ENCODE measurements at places on chromosomes 1 and 21. TPM values are rescaled to one million over a fixed set of nuclear protein-coding genes. Genes with fewer than 3 reads are reported as not detected.
A peak's percentile ranks its signal among the peaks of the same experiment; 100 is the strongest.

OBSCN gene
- total RNA-seq, result 22.3 TPM

GRCh38 chr1:79193211-79194079 is 186.9 kb upstream of the ADGRL4 start:
- no peak for DNase-seq
- H3K27me3 ChIP-seq, result no peaks in the 10 kb centered on the region

- peaks cover 26% of the 10 kb centered on the region for H3K36me3 ChIP-seq
- no peak overlapping the region for H3K4me3 ChIP-seq
- no peak overlapping the region for H3K27ac ChIP-seq
- no peaks in the 10 kb centered on the region for H3K4me1 ChIP-seq
These were observed 61.3 kb upstream of the DIP2A start for GRCh38 chr21:46397211-46397905.

DNA sequence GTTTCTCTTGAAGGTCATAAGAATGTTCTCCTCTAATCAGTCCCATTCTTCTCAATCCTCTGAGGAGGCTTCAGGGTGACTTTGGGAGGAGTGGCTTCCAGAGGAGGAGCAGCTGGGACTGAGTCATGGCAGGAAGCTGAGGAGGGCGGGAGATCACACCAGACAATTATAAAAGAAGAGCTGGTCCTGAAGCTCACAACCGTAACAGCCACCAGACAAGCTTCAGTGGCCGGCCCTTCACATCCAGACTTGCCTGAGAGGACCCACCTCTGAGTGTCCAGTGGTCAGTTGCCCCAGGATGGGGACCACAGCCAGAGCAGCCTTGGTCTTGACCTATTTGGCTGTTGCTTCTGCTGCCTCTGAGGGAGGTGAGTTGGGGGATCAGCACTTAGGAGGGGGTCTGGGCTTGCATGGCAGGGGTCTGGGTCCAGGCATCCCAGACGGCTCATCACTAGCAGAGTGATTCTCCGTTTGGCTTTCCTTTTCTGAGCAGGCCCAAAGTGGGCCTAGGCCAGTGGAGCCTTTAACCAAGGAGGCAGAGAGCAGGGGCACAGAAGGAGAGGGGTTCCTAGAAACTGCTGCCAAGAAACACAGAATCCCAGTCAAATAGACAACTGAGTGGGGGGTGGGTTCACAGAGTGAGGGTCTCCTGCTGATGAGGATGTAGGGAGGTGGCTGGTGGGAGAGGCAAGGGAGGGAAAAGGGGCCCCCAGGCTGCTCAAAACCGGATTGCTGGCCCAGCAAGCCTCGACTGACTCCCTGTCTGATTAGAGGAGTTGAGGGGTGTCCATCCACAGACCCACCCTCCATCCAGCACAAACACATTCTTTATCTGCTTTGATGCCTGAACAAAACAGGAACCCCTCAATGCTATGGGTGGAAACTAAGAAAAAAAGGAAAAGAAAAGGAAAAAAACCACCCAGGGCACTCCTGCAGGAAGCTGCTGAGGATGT is at the start of gene ECM1:
Gene ECM1 (plus strand): TSS at position 198 of the 953 bp plus-strand sequence. CDS start 101 bp downstream, at position 299.
- peak within 1 kb of the TSS; percentile 60 for H3K4me3 ChIP-seq
- no peaks in the 10 kb centered on the region for H3K27me3 ChIP-seq
- no peak within 1 kb of the TSS for H3K27ac ChIP-seq
- DNase-seq, result peak; percentile 12
- H3K36me3 ChIP-seq, result peaks cover 19% of the 10 kb centered on the region

- no peaks in the 10 kb centered on the region for H3K36me3 ChIP-seq
- no peak overlapping the region for H3K4me3 ChIP-seq
- no peaks in the 10 kb centered on the region for H3K27me3 ChIP-seq
- H3K27ac ChIP-seq, result no peak overlapping the region
These were observed 26.3 kb downstream of the DUSP10 start for GRCh38 chr1:221715321-221716169.

DNA sequence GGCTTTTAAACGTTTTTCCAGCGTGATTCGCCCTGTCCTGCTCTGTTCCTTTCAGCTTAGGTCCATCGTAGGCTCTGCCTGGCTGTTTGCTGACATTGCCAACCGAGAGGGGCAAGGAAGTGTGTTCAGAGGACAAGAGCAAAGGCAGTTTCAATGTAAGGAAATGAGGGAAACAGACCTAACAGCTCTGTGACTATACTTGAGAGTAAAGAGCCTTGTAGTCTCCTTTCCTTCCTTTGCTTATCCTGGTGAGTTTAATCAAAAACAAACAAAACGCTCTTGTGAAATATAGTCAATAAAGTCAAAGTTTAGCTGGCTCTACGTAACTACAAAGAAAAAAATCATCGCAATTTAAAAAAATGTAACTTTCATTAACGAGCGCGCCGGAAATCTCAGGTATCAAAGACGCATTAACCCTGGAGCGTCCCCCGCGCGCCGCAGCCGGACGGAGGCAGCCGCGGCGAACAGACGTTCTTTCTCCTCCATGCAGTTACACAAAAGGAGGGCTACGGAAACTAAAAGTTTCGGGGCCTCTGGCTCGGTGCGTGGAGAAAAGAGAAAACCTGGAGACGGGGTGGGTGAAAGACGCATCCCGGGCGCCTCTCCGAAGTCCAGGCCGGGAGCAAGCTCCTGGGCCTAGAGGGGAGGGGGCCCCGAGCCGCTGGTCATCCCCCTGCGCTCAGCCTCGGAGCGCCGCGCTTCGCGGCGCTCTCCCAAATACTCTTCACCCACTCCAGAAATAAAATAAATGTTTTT is 617 bp upstream of the ADGRL2 start:
- peak overlapping the region; percentile 96 for H3K4me3 ChIP-seq
- no peak for DNase-seq
- H3K36me3 ChIP-seq, result no peaks in the 10 kb centered on the region
- no peaks in the 10 kb centered on the region for H3K4me1 ChIP-seq
- H3K27me3 ChIP-seq, result no peaks in the 10 kb centered on the region
- peak overlapping the region; percentile 97 for H3K27ac ChIP-seq

GRCh38 chr1:180862305-180862704 is 50.4 kb upstream of the KIAA1614 start:
- H3K27ac ChIP-seq, result no peak overlapping the region
- peaks cover 4% of the 10 kb centered on the region for H3K36me3 ChIP-seq
- no peaks in the 10 kb centered on the region for H3K27me3 ChIP-seq
- DNase-seq, result no peak
- no peak overlapping the region for H3K4me3 ChIP-seq

ATP1A4 gene
- total RNA-seq, result 0.68 TPM

DNA sequence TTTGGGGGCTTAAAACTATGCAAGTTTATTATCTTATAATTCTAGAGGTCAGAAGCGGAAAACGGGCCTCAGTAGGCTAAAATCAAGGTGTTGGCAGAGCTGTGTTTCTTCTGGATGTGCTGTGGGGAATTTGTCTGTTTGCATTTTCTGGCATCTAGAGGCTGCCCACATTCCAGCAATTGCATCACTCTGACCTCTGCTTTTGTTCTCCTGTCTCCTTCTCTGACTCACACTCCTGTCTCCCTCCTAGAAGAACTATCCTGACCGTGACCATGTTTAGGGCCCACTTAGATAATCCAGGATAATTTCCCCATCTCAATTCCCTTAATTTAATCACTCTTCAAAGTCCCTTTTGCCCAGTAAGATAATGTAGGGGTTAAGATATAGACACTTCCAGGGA is 127.4 kb upstream of the DEPDC1 start:
- H3K4me1 ChIP-seq, result peaks cover 10% of the 10 kb centered on the region
- DNase-seq, result no peak
- no peaks in the 10 kb centered on the region for H3K27me3 ChIP-seq
- H3K27ac ChIP-seq, result no peak overlapping the region
- no peaks in the 10 kb centered on the region for H3K36me3 ChIP-seq

DNA sequence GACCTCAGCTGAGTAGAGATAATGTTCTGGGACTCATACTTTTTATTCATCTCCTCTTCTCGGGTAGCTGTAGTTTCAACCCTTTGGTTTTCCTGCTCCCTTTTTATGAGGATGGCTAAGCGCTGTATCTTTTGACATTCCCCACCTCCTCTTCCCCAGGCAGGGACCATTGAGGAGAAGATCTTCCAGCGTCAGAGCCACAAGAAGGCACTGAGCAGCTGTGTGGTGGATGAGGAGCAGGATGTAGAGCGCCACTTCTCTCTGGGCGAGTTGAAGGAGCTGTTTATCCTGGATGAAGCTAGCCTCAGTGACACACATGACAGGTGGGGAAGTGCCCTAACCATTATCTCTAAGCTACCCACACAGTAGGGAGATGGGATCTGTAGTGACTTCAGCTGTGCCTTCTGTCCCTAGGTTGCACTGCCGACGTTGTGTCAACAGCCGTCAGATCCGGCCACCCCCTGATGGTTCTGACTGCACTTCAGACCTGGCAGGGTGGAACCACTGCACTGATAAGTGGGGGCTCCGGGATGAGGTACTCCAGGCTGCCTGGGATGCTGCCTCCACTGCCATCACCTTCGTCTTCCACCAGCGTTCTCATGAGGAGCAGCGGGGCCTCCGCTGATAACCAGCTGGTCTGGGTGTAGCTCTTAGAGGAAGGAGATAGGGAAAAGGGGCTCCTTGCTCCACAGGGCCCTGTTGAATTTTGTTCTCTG is 25.6 kb downstream of the LRRC41 start:
- H3K4me3 ChIP-seq, result no peak overlapping the region
- H3K4me1 ChIP-seq, result no peaks in the 10 kb centered on the region
- no peak for DNase-seq
- no peaks in the 10 kb centered on the region for H3K27me3 ChIP-seq

DNA sequence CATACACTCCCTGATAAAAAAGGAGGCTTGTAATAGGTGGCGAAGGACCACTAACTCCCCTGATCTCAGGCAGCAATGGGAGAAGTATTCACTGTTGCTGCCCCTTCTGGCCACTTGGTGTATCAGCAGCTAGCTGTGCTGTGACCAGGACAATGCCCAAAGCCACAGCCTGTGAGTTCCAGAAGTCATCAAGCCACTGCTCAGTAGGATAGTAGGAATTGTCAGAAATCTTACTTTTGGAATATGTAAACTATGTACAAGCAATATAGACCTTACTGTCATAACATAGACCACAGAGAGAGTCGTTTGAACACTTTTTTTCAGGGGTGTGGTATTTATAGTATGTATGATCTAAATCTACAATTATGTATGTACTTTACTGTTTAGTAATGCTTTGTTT is 248.3 kb upstream of the CAMK1G start:
- no peaks in the 10 kb centered on the region for H3K27me3 ChIP-seq
- no peak for DNase-seq
- no peak overlapping the region for H3K27ac ChIP-seq
- no peak overlapping the region for H3K4me3 ChIP-seq
- H3K4me1 ChIP-seq, result no peaks in the 10 kb centered on the region
- H3K36me3 ChIP-seq, result no peaks in the 10 kb centered on the region

A3GALT2 gene
- total RNA-seq, result 0.54 TPM

- no peaks in the 10 kb centered on the region for H3K36me3 ChIP-seq
- H3K4me3 ChIP-seq, result no peak overlapping the region
- peaks cover 21% of the 10 kb centered on the region for H3K4me1 ChIP-seq
- no peaks in the 10 kb centered on the region for H3K27me3 ChIP-seq
These were observed 719.0 kb downstream of the RWDD3 start for GRCh38 chr1:95953015-95953414.
